ENCODE measurements at places on chromosomes 6 and 20. TPM values are rescaled to one million over a fixed set of nuclear protein-coding genes. Genes with fewer than 3 reads are reported as not detected.

Gene HLA-DPB1
- total RNA-seq, result 4.7 TPM

Gene TREM2
- not detected for total RNA-seq

Gene C20orf202
- not detected for total RNA-seq

Gene HAO1
- not detected for total RNA-seq

Gene PGC
- not detected for total RNA-seq

Gene HLA-G
- 0.32 TPM for total RNA-seq

Gene MYLK2
- 0.10 TPM for total RNA-seq

Gene PMEPA1
- total RNA-seq, result 28.2 TPM

Gene HLA-DQB1
- total RNA-seq, result not detected

Gene FAM209B
- 0.55 TPM for total RNA-seq

Gene TOX2
- total RNA-seq, result not detected

Gene OXT
- total RNA-seq, result not detected

Gene SCUBE3
- total RNA-seq, result 14.8 TPM

Gene FKBP1C
- total RNA-seq, result 0.55 TPM

Gene PRSS16
- not detected for total RNA-seq

Gene GRM1
- not detected for total RNA-seq

Gene HTR1E
- not detected for total RNA-seq

Gene KIF25
- total RNA-seq, result not detected

Gene MAS1L
- total RNA-seq, result not detected
